ENCODE measurements at places on chromosomes 5 and 9. TPM values are rescaled to one million over a fixed set of nuclear protein-coding genes. Genes with fewer than 3 reads are reported as not detected.
A peak's percentile ranks its signal among the peaks of the same experiment; 100 is the strongest.

GRCh38 chr5:36575361-36575781, 31.0 kb upstream of the SLC1A3 start:
- DNase-seq: peak; percentile 71

DNA sequence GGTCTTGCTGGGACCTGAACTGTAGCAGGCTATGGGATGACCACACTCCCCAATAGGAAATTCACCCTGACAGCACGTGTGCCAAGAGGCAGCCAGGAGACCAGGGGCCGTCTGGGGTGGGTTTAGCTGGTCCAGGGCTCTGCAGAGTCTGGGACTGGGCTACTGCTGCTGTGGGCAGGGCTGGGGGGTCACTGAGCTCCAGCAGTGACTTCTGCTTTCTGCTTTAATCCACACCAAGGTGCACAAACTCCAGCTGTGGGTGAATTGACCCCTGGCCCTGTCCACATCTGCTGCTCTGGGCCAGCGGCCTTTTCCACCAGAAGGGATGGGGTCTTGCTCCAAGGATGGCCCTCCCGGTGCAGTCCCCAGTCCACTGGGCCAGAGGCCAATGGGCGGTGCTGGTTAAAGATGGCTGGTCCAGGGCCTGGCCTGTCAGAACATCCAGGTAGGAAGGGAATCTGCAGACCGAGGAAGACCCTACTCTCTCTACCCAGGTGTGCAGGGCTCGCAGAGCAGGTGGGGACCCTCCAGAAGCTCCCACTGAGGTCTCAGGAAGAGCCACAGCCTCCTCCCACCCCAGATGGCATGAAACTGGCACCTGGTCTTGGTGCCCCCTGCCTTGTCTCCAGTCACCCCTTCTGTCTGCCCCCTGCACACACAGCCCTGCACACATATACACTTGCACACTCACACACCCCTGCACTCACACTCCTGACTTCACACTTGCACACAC, 28.0 kb downstream of the GLT6D1 start:
- DNase-seq: no peak

LCN9 gene
- total RNA-seq: not detected

DNA sequence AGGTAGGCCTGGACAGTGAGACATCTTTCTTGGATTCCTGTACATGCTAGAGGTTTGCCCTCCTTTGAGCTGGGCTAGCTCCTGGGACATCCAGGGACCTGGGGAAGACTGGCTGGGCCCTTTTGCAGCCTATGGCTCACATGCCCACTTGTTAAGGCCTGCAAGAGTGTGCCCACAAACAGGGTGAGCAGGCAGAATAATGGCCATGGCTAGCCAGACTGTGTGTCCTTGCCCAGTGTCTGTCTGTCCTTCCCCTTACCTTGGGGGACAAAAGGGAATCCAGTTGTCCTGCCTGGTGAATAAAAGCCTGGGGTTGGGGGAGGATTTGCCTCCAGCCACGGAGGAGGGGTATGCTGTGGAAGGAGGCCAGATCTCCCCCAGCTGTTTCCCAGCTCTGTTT, 13.0 kb upstream of the CXXC5 start:
- DNase-seq: no peak

FAM114A2 gene
- 15.2 TPM for total RNA-seq

DNA sequence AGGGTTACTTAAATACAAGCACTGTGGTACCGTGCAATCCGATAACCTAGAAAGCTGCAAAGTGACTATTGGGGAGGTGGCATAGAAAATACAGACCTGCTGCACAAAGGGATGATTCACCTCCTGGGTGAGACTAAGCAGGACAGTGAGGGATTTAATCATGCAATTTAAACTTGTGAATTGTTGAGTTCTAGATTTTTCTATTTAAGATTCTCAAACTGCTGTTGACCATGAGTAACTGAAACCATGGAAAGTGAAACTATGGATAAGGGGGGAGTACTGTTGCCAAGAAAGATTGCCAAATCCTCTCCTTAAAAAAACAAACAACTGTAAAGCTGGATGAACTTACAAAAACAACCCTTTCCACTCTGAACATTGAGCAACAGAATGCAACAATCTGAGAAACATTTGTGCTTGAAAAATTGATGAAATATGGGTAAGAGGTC, 61.5 kb upstream of the NUDT12 start:
- peak; percentile 10 for DNase-seq

- DNase-seq: no peak
These were observed 94.5 kb downstream of the LMNB1 start for GRCh38 chr5:126871441-126871840.

DNA sequence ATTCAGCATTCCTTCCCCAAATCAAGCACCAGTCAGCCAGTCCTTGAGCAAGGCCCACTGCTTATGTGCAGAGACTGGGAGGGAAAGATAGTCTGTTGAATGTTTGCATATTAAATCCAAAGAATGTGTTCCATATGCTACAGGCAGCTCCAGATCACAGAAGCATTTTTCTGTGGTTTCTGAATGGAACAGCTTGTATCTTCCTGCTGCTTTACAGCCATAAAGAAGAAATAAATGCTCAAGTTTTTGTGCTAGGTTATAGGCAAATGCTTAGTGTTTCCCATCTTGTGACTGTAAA, 310.3 kb downstream of the TRIM36 start:
- DNase-seq: no peak

CNTNAP3B gene
- total RNA-seq: 0.78 TPM

- peak; percentile 50 for DNase-seq
These were observed 1.4 kb downstream of the NDUFA8 start for GRCh38 chr9:122158202-122158601.

GRCh38 chr9:84207491-84207951, 133.0 kb downstream of the SLC28A3 start:
- DNase-seq: no peak

B4GALT1 gene
- 38.7 TPM for total RNA-seq

GRCh38 chr9:122229485-122229837, 704 bp upstream of the LHX6 start:
- DNase-seq: no peak

GRCh38 chr5:104612005-104612404, 1049.4 kb upstream of the NUDT12 start:
- DNase-seq: no peak

GRCh38 chr9:108606401-108606800, 249.4 kb downstream of the ACTL7B start:
- DNase-seq: peak; percentile 72

DIPK1B gene
- not detected for total RNA-seq

NEUROG1 gene
- total RNA-seq: not detected

DNA sequence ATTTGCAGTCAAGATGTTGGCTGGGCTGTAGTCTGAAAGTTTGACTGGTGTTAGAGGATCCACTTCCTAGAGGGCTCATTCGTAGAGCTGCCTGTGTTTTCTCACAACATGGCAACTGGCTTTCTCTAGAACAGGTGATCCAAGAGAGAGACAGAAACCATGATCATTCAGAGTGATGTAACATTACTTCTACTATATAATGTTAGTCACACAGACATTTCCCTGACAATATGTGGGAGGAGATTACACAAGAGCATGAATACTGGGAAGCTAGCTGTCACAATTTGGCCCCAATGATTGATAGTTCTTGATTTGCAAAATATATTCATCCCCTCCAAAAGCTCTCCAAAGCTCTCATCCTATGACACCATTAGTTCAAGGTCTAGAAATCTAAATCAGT, 10.9 kb upstream of the TMEM161B start:
- DNase-seq: no peak

DNA sequence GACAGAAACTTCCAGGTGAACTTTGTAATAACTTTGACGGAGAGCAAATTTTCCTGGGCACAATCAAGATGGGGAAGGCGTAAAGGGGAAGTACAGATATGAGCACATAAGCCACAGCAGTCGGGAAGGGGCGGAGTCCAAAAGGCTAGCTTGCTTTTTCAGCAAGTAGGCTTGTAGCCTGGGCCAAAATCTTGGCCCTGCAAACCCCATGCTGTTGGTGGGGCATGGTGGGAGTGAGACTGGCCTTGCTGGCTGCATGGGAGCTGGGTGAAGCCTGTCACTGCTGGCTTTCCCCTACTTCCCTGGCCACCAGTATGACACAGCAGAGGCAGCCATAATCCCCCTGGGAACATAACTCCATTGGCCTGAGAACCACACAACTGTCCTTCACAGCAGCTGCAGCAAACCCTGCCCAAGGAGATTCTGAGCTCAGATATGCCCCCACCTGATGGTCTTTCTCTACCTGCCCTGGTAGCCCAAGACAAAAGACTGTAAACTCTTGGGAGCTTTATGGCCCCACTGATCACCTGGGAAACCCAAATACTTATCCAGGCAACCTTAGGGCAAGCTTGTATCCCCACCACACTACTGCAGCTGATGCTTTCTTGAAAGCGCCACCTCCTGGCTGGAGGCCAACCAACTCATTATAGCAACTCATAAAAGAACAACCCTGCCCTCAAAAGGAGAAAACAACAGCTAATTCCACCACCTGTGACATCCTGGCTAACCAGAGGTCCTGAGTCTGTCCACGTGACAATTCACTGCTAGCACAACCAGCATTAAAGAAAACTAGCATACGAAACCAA, 24.0 kb downstream of the DCTN4 start:
- DNase-seq: peak; percentile 6

GRCh38 chr5:129249886-129250285, 155.3 kb downstream of the ISOC1 start:
- DNase-seq: no peak

DNA sequence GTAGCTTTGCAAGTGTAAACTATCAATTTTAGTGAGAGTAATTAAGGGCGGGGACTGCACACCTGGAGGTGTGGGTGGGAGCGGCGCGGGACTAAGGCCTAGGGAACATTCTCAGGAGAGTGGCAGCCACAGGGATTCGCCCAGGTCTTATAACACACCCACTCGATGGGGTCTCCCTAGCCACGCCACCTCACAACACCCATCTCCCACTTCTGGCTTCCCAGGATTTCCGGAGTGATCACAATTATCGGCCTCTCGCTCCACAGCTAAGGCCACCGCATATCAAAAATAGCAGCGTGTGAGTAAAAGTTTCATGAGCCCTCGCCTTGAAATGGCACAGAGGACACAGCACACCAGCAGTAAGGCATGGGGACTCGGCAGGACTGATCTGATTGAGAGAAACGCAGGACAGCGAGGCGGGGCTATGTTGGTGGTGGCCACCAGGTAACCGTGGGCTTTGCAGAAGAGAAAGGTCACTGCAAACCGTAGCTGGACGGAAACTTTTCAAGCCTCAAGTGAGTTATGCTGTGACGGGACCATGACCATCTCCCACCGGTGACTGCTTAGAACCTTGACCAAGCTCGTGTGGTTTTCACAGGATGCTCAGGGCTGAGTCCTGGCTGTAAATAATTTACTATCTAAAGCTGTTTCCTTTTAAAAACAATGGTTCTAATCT, 1.1 kb upstream of the LPAR1 start:
- no peak for DNase-seq

Measured in RPMI7951 (cell line).